Activated CD4-positive, alpha-beta memory T cell treated with anti-CD3 and anti-CD28 coated beads for 36 hours (primary cell): ENCODE measurements at places on chromosomes 5 and 9. TPM values are rescaled to one million over a fixed set of nuclear protein-coding genes. Genes with fewer than 3 reads are reported as not detected.

The SOX30 gene
- 0.65 TPM for total RNA-seq

DNA sequence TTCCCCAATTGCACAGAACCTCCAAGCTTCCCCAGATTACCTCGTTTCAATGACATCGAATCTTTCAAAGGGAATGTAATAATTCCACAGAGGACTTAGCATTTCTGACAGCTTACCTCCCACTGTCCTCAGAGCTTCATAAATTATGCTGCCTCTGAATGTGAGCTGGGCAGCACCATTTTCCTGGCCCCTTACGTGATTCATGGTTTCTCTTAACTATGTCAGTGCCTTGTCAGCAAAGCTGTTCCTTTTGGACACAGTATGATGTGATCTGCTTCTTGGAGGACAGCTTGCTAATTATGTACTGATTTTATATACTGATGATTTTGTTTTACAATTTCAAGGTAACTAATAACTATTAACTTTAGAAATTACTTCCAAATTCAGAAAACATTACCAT is 27.7 kb upstream of the SSBP2 start:
- peaks cover 1% of the 10 kb centered on the region for H3K36me3 ChIP-seq
- H3K4me3 ChIP-seq: peak overlapping the region; percentile 70
- H3K27me3 ChIP-seq: no peaks in the 10 kb centered on the region
- DNase-seq: peak; percentile 16

DNA sequence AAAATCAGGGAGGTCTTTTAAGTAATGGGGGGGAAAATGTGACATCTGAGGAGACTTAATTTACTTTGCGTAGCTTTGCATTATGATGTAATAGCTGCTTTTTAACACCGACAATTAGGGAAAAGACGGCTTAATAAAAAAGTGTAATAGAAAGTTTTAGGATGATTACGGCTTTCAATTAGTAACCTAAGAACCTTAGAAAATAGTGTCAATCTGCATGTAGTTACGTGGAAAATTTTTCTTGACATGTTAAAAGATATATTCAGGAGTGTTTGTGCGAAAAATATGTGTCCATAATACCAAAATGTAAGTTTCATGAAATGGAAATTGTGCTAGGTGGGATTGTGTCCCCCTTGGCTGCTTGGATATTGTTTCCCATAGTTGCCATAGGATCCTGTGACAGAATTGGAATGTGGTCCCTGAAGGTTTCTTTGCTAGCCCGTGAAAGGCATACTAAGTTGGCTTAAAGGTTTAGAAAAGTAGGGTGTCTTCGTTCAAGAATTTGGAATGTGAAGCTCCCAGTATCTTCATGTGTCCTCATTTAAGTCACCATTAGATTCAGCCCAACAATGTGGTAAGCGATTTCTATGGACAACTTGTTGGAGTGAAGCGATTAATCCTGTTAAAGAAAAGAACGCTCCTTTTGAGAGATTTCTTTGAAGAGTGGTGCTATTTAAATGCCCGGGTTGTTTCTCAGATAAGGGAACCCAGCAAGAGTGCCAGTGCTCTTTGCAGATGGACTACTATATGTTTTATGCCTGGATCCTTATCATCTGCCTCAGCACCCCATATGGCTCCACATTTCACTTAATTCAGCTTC is 2.0 kb downstream of the RGMB start:
- no peak for DNase-seq
- no peaks in the 10 kb centered on the region for H3K36me3 ChIP-seq
- H3K27me3 ChIP-seq: peaks cover 15% of the 10 kb centered on the region
- H3K27ac ChIP-seq: no peak overlapping the region
- peak overlapping the region; percentile 91 for H3K4me3 ChIP-seq

The GLRA1 gene
- not detected for total RNA-seq

The SVEP1 gene
- not detected for total RNA-seq

- no peak overlapping the region for H3K4me3 ChIP-seq
- no peak for DNase-seq
- no peaks in the 10 kb centered on the region for H3K4me1 ChIP-seq
- no peaks in the 10 kb centered on the region for H3K27me3 ChIP-seq
- no peaks in the 10 kb centered on the region for H3K36me3 ChIP-seq
These were observed 54.5 kb downstream of the GABBR2 start for GRCh38 chr9:98654247-98654646.

DNA sequence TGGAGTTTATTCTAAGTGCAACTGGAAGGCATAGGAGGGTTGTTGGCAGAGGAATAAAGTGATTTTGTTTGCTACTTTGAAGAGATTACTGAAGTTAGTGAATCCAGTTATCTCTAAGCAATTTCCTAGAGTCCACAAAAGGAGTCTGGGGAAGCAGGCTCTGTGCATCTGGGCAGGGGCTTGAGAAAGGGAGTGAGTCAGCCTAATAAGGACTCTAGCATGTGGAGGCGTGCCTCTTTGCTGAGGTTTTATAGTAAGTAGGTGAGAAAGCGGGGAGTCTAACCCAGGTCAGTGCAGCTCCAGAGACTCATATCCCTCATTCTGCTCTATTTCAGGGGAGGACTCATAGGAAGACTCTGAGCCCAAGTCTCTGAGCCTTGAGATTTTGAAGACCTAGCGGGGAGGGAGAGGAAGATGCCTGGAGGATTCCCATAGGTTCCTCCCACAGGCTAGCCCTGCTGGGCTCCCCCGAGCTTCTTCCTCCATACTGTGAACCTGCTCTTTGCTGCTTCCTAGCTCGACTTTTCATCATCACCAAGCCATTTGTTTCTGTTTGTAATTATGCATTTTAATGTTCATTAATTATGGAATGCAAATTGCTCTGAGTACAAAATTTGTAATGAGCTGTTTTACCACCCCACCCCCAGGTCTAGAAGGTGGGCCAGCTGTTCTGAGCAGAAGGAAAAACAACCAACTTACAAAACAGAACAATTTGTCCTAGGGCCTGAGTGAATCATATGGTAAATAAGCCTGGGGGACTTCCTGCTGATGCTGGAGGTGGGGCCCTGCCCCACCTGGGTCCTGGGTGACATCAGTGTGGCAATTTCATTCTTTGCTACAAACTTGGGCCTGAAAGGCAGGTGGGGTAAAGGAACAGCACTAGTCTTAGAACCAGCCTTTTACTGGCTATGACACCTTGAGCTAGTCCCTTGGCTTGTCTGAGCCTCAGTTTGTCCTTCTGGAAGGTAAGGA is 150.2 kb downstream of the TRIM32 start:
- no peaks in the 10 kb centered on the region for H3K4me1 ChIP-seq
- no peaks in the 10 kb centered on the region for H3K36me3 ChIP-seq
- no peak overlapping the region for H3K4me3 ChIP-seq
- no peak for DNase-seq
